ENCODE measurements at places on chromosomes 13 and 19.

- DNase-seq = no peak
Observed at GRCh38 chr13:41645331-41645730, 188.0 kb downstream of the RGCC start.

GRCh38 chr13:51327961-51328360 lies 11.5 kb upstream of the SERPINE3 start:
- DNase-seq = no peak

DNA sequence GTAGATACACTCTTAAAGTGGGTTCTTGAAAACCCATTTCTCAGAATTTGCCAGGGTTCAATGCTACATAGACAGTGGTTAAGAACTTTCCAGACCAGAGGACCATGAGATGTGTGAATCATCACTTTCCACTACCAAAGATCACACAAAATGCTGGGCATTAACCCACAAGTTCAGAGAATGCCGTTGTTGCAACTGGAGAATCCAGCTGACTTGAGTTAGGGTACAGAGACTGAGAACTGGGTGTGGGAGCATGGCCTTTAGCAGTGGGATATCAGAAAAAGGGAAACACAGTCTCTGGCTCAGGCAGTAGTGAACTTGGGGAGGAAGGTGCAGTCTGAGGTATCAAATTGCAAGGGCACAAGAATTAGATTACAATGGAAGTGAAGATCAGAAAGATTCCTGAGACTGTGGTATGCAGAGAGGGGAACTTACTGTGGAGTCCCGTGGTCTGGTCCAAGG lies 51.5 kb upstream of the WDFY2 start:
- DNase-seq = no peak

GRCh38 chr13:91630946-91631345 lies 232.5 kb downstream of the GPC5 start:
- no peak for DNase-seq

DNA sequence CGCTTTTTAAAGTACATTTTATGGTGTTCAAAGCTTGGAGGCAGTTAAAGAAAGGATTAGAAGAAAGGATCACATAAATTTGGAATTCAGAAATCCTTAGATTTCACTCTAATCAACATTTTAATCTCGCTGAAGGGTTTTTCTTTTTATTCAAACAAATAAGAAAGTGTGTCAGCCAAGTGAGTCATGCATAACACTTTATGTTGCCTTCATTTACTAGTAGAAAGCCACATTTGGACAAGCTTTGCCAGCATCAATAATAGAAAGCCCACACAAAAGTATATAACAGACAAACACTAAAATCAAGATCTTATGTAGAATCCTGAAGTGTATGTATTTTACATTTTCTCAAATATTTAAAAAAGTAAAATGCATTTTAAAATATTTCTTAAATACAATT lies 154.9 kb upstream of the TRPC4 start:
- no peak for DNase-seq

DNA sequence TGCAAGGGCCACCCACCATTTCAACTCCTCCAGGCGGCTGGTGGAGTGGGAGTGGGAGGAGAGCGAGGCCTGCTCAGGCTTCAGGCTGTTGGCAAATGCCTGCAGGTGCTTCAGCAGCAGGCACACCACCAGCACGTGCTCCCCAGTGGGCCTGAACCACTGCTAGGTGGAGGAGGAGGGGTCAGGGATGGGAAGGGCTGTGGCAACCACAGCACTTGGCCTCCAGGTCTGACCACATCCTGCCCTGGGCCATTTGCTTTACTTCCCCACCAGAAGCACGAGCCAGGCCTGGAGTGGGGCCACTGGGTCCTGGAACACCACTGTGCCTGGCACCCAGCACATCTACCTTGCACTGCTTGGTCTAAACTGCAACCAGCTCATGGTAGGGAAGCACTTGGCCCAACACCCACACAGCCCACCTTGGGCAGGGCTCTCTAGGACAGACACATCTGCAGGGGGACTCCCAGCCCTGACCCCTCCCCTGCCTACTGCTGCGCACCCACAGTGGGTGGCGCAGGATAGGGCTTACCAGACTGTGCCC lies 26.2 kb downstream of the TUBA3C start:
- DNase-seq = no peak

- DNase-seq = no peak
Observed at GRCh38 chr13:104057861-104058260, 991.6 kb upstream of the SLC10A2 start.

- no peak for DNase-seq
Observed at GRCh38 chr13:91400063-91400399, 1.6 kb downstream of the GPC5 start.

GRCh38 chr19:48804496-48804895 lies 6.3 kb downstream of the BCAT2 start:
- no peak for DNase-seq

GRCh38 chr13:51229731-51230130 lies 7.5 kb downstream of the FAM124A start:
- no peak for DNase-seq

GRCh38 chr13:74423434-74423833 lies 289.2 kb upstream of the KLF12 start:
- DNase-seq = no peak

GRCh38 chr13:46721054-46721453 lies 75.9 kb downstream of the ESD start:
- DNase-seq = peak; percentile 26

- DNase-seq = no peak
Observed at GRCh38 chr13:85616275-85616674, 182.9 kb downstream of the SLITRK6 start.

DNA sequence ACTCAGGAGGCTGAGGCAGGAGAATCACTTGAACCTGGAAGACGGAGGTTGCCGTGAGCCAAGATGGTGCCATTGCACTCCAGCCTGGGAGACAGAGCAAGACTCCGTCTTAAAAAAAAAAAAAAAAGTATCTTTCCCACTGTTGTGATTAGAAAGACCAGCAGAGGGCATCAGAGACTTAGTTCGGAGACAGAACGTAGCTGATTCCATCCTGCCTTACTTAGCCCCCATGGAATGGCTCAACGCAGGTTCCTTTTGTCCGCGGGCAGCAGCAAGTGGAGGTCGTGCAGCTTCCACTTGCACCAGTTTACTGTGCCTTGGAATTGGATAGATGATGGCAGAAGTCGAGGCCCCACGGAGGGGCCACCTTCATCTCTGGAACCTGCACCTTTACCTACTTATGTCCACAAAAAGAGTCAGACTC lies 8.1 kb downstream of the TIMM29 start:
- peak; percentile 28 for DNase-seq

DNA sequence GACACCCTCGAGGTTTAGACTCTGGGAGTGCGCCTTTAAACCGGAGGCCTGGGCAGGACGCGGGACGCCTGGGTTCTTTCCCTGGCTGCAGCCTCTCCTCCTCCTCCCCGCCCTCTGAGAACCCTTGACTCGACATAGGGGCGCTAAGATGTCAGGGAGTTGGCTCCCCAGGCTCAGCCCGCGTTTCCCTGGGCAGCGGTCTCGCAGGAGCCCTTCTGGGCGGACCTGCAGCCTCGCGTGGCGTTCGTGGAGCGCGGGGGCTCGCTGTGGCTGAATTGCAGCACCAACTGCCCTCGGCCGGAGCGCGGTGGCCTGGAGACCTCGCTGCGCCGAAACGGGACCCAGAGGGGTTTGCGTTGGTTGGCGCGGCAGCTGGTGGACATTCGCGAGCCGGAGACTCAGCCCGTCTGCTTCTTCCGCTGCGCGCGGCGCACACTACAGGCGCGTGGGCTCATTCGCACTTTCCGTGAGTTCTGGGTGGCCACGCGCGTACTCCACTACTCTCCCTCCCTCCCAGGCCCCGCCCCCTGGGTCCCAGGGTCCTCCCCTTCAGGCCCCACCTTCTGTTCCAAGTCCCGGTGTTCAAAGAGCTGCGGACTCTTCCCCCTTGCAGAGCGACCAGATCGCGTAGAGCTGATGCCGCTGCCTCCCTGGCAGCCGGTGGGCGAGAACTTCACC lies 1.3 kb downstream of the ICAM5 start:
- peak; percentile 69 for DNase-seq

DNA sequence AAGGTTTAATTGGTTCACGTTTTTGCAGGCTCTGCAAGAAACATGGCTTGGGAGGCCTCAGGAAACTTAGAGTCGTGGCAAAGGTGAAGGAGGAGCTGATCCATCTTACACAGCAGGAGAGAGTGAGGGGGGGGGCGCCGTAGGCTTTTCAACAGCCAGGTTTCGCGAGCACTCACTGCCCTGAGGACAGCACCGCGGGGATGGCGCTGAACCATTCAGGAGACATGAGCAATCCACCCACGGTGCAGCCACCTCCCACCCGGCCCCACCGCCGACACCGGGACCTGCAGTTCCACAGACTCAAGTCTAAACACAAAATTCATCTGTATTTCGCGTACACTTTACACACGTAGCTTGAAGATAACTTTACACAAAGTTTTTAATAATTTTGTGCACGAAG lies 73.6 kb downstream of the KDM4B start:
- DNase-seq = no peak

DNA sequence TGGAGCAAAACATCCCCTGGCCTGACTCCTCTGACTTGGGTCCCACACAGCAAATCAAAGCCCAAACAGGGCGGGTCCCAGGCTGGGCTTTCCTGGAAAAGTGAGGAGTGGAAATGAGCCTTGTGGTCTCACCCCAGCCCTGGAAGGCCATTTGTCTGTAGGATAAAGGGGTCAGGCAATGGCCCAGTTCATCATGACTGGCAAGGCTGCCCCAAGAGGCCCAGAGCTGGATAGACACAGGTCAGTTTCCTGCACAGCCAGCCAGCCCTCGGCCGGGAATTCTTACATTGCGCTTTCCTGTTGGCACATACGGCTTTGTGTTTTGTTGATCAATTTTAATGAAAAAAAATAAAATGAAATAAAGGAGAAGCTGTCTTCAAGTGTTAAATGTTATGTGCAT lies 174.3 kb downstream of the TSHZ3 start:
- DNase-seq = no peak

- DNase-seq = peak; percentile 46
Observed at GRCh38 chr19:611481-611868, 21.8 kb downstream of the HCN2 start.

- DNase-seq = no peak
Observed at GRCh38 chr13:61275736-61276135, 139.9 kb downstream of the PCDH20 start.

DNA sequence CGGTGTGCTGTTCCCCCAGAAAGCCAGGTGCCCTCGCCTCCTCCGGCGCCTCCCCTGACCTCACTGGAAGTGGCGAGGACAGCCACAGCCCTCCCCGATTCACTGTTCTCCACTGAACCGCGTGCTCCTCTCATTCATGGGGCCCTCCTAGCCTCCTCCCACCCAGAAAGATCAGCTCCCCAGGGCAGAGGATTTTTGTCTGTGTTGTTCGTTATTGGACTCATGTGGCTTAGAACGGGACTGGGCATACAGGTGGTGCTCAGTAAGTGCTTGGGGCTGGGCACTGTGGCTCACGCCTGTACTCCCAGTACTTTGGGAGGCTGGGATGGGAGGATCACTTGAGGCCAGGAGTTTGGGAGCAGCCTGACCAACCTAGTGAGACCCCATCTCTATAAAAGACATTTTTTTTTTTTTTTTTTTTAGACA lies 3.8 kb downstream of the PRTN3 start:
- DNase-seq = no peak

GRCh38 chr13:111623743-111624505 lies 303.5 kb downstream of the TEX29 start:
- DNase-seq = no peak

DNA sequence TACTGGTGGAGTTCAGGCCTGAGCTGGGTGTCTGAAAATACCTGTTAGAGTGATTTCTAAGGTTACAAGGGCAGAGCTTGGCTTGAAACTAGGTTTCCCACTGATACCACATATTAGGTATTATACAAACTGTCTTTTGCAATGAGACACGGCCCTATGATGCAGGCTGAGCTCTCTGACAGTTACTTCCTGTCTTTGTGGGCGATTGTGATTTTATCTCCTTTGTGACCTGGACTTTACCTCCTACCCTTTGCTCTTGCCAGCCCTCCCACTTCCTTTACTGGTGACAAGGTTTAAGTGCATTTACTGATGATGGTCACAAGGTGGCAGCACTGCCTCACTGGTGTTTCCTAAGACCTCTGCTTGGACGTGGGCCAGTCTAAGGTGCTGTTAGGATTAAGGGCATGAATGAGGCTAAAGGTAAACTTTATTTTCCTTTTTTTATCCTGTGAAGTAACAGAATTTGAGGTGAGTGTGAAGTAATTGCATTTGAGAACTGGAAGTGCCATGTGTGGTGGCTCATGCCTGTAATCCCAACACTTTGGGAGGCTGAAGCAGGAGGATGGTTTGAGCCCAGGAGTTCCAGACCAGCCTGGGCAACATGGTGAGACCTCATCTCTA lies 7.7 kb upstream of the CXCL17 start:
- DNase-seq = peak; percentile 90

DNA sequence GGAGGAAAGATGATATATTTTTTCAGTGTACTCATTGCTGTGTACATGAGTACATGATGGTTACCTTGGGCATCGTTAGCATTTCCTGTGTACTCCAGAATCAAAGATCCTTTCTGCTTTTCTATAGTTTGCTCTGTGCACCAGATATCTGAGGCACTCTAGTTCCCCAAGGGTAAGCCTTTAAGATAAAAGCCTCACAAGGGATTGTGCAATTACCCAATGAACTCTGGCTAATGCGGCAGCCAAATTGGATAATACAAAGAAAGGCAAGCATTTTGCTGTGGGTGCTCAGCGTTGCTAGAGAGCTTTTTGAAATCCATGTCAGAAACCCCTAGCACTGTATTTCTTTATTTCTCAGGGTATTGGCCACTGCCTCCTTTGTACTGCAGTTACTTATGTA lies 2.9 kb downstream of the CYSLTR2 start:
- DNase-seq = no peak

- no peak for DNase-seq
Observed at GRCh38 chr13:113146750-113147149, 11.7 kb upstream of the PROZ start.

- peak; percentile 51 for DNase-seq
Observed at GRCh38 chr13:51764184-51765141, 39.5 kb downstream of the DHRS12 start.

DNA sequence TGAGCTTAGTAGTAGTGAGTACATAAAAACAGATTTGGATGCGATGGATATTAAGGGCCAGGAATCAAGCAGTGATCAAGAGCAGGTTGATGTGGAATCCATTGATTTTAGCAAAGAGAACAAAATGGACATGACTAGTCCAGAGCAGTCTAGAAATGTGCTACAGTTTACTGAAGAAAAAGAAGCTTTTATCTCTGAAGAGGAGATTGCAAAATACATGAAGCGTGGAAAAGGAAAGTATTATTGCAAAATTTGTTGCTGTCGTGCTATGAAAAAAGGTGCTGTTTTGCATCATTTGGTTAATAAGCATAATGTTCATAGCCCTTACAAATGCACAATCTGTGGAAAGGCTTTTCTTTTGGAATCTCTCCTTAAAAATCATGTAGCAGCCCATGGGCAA lies 11.4 kb downstream of the CHAMP1 start:
- no peak for DNase-seq
